Fibroblast of mammary gland (primary cell): ENCODE measurements at places on chromosomes 16 and 17.

DNA sequence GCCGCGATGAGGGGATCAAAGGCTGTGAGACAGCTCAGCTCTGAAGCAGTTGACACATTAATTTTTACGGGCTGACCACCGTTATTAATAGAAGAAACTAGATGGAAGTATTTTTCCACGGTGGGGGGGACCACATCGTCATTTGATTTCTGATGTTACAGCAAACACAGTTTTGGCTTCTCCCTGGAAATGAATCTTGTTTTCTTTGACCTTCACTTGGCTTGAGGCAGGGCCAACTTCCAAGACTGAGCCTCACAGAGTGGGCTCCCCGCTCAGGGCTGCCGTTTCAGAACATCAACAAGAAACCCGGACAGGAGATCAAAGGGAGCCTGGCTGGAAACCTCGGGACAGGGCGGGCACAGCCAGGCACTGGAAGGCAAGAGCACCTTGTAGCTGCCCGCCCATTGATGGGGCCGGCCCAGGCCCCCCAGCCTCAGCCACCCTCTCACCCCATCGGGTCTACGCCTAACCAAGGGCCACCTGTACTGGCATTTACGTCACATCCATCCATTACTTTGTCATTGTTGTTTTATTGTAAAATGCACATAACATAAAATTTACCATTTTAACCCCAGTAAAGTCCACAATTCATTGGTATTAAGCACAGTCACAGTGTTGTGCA lies 124.6 kb downstream of the C16orf95 start:
- DNase-seq: no peak

GRCh38 chr17:50272711-50273653 lies 1.3 kb upstream of the TMEM92 start:
- DNase-seq: peak; percentile 67

DNA sequence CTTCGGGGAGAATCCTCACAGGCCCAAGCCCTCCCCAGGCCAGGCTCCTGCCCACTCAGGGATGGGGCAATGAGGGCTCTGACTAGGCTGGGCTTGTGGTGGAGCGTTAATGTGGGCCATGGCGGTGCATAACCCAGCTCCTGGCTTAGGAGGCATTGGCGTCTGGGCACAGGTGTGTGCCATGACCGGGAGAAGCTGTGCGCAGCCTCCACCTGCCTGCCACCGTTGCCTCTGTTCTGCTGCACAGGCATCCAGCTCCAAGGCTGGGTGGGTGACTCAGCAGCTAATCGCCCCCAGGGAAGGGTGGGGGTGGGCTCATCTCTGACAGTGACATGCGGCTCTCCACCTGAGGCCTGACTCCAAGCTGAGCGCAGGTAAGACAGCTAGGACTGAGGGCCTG lies 3.5 kb upstream of the ARHGAP27 start:
- no peak for DNase-seq

DNA sequence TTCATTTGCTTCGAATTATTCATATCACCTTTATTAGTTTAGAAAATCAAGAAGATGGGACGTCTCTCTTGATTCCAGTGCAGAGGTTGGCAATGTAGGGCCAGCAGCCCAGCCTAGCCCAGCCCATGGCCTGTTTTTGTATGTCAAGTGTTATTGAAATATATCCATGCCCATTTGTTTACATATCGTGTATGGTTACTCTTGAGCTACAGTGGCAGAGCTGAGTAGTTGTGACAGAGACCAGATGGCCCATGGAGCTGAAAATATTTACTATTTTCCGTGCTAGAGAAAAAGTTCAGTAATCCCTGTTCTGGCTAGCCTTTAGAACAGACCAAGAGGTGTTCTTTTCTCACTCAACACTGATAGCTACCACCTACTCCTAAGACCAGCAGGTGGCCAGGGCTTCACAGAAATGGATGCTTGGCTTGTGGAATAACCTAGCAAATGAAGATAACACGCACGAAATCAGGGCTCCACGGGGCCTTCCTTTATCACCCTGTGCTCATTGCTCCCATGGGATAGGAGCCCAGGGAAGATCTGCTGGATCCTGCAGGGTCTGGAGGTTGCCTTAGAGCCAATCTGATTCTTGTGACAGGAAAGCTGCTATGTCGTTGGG lies 123.2 kb upstream of the ANKFN1 start:
- DNase-seq: no peak

- DNase-seq: peak; percentile 88
Measured at GRCh38 chr17:80254396-80255251, 6.0 kb upstream of the RNF213 start.

- no peak for DNase-seq
Measured at GRCh38 chr17:43830510-43831140, 2.3 kb downstream of the MPP3 start.

DNA sequence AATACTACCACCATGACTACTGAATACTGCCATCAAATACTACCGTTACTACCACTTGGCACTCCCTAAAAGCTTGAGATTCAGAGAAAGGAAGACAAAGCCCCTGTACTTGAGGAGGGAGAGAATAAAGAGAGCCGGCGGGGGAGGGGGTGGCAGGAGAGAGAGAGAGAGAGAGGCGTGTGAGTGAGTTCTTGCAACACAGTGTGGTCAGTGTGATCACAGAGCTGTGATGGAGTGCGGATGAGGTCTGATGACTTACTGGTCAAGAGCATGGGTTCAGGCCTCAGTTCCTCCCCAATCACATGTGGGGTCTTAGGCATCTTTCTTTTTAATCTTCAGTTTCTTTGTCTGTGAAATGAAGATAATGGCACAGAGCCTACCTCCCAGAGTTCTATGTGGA lies 19.2 kb downstream of the PRKCB start:
- no peak for DNase-seq

DNA sequence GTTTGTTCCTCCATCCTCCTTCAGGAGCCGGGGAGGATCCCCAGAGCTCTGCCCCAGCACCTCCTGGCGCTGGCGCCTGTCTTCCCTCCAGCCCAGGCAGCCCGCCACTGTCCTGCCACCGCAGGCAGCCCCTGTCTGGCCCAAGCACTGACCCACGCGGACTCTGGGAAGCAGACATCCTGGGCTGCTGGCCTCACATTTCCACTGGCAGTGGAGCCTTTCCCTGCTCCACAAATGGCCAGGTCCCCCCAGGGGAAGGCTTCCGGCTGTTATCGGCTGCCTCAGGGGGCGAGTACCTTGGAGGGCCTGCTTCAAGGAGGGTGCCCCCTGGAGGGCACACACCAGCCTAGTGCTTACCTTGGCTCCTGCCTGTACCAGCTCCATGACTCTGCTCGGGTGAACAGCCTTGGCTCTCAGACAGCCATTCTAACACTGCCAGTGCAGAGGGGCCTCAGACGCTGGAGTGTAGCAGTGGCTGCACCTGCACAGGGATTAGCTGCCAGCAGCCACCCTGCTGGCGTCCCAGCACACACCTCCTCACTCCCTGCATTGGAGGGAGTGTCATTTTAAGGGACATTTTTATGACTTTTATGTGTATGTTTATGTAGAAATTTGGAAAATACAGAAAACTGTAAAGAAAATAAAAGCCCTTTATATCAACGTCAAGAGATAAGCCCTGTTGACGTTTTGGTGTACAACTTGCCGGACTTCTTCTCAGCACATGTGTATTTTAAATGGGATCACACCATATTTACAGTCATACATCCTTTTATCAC lies 21.0 kb downstream of the ACE start:
- DNase-seq: peak; percentile 15

DNA sequence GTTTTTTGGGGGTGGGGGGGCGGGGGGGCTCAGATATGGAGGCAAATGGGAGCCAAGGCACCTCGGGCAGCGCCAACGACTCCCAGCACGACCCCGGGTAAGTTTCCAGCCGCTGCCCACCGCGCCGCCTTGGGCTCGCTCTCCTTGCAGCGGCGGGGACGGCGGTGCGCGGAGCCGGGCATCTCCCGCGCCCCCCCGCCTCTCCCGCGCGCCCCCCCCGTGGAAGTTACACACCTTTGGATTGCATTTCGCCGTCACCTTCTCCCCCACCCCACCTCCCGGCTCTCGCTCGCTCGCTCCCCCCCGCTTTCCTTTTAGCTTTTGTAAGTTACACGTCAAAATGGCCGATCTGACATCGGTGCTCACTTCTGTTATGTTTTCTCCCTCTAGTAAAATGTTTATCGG lies 387 bp downstream of the MSI2 start:
- no peak for DNase-seq
